ENCODE measurements at places on chromosomes 6 and 20.

GRCh38 chr6:21151119-21151518 lies 442.4 kb upstream of the SOX4 start:
- DNase-seq, result no peak
- no peaks in the 10 kb centered on the region for H3K36me3 ChIP-seq
- no peaks in the 10 kb centered on the region for H3K4me1 ChIP-seq
- no peaks in the 10 kb centered on the region for H3K27me3 ChIP-seq

DNA sequence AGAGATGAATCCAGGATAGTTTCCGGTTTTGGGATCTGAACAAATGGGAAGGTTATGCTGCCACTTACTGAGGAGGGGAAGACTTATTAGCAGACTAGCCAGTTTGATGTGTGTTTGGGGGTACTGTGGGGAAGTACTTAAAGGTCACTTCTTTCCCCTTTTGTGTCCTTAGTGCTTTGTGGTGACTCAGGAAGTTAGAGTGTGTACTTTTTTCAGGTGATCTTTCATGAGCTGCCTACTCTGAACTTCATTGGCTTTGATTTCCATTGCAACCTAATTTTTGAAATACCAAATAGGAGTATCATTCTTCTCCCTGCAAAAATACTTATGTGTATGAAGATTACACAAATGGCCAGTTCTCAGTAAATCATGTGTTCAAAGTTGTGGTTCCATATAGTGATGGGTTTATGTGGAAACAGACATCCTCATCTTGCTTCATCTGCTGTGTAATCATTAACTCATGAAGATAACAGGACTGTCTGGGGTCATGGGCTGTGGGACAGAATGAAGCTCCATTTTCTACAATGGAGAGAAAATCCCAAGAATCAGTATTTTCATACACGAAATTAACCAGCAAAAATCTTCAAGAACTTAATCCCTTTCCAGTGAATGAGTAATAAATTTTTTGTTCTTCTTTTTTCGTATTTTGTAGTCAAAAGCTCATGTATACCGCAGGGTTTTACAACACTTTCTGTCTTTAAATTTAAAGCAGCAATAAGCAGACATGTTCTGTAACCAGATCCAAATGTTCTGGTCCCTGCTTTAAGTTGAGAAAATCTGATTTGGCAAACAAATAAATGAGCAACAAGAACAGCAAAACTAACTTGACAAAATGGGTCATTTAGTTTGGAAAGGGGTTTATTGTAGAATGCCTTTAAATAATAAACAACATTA lies 272.2 kb upstream of the FLRT3 start:
- no peaks in the 10 kb centered on the region for H3K27me3 ChIP-seq
- no peaks in the 10 kb centered on the region for H3K36me3 ChIP-seq
- no peaks in the 10 kb centered on the region for H3K4me1 ChIP-seq
- DNase-seq, result no peak

DNA sequence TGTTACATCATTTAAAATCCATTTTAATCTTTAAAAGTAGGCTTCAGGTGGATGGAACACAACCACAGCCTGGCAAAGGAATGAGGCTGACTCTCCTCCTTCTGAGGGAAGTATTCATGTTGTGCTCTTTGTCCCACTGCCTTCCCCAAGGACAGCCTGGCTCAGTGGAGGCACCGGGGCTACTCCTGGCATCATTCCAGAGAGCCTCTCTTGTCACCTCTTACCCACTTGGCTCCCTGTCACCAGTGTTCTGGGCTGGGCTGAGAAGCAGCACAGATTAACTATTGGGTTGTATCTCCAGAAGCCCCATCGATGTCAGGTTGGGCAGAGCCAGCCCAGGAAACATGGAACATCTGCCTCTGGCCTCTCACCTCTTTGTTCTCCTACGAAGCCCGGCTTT lies 10.7 kb upstream of the TP53INP2 start:
- DNase-seq, result no peak
- H3K36me3 ChIP-seq, result no peaks in the 10 kb centered on the region
- H3K4me3 ChIP-seq, result no peak overlapping the region
- H3K4me1 ChIP-seq, result peaks cover 8% of the 10 kb centered on the region
- no peaks in the 10 kb centered on the region for H3K27me3 ChIP-seq

- H3K27me3 ChIP-seq, result no peaks in the 10 kb centered on the region
- DNase-seq, result no peak
- no peaks in the 10 kb centered on the region for H3K36me3 ChIP-seq
- H3K4me1 ChIP-seq, result no peaks in the 10 kb centered on the region
These were observed 627.5 kb downstream of the PKHD1 start for GRCh38 chr6:51459958-51460357.

GRCh38 chr20:44771172-44771535 lies 25.5 kb downstream of the KCNK15 start:
- H3K27me3 ChIP-seq, result peaks cover 32% of the 10 kb centered on the region
- no peak for DNase-seq
- no peaks in the 10 kb centered on the region for H3K36me3 ChIP-seq
- no peak overlapping the region for H3K4me3 ChIP-seq
- no peaks in the 10 kb centered on the region for H3K4me1 ChIP-seq
- no peak overlapping the region for H3K27ac ChIP-seq

- H3K27ac ChIP-seq, result no peak overlapping the region
- peaks cover 9% of the 10 kb centered on the region for H3K4me1 ChIP-seq
- H3K36me3 ChIP-seq, result no peaks in the 10 kb centered on the region
- DNase-seq, result no peak
- H3K4me3 ChIP-seq, result no peak overlapping the region
These were observed 5.5 kb downstream of the ANKEF1 start for GRCh38 chr20:10040070-10040975.

- H3K27ac ChIP-seq, result no peak overlapping the region
- no peak for DNase-seq
- no peak overlapping the region for H3K4me3 ChIP-seq
- no peaks in the 10 kb centered on the region for H3K27me3 ChIP-seq
- H3K4me1 ChIP-seq, result no peaks in the 10 kb centered on the region
These were observed 149.7 kb downstream of the CARMIL1 start for GRCh38 chr6:25428758-25429317.
